Mucosa of gallbladder (tissue), 1 donor: ENCODE measurements at places on chromosomes 5 and 9. TPM values are rescaled to one million over a fixed set of nuclear protein-coding genes. Genes with fewer than 3 reads are reported as not detected.

Gene PCDHB4
- total RNA-seq: 5.2 TPM

- DNase-seq: peak; percentile 10
These were observed 572 bp downstream of the ZDHHC21 start for GRCh38 chr9:14692470-14693250.

DNA sequence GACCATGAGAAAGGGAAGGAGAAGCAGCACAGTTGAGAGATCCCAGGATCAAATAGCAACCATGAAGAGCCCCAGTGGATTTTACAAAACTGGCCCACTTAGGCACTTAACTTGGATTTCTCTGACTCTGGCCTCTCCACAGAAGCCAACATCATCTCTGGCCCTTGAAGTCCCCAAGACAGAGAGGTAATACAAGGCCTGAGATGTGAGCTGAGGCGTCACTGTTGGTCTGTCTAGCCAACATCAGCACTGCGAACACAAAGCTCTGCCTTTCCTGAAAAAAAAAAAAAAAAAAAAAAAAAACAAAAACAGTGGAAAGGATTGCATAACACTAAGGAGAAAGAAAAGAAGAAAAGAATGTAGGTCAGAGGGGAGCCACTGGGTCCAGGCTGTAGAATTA is 378.3 kb downstream of the BRINP1 start:
- no peak for DNase-seq

Gene DRD1
- 0.81 TPM for total RNA-seq
